Hypothalamus (tissue), 51 donors: ENCODE measurements at places on chromosomes 6 and 20.

DNA sequence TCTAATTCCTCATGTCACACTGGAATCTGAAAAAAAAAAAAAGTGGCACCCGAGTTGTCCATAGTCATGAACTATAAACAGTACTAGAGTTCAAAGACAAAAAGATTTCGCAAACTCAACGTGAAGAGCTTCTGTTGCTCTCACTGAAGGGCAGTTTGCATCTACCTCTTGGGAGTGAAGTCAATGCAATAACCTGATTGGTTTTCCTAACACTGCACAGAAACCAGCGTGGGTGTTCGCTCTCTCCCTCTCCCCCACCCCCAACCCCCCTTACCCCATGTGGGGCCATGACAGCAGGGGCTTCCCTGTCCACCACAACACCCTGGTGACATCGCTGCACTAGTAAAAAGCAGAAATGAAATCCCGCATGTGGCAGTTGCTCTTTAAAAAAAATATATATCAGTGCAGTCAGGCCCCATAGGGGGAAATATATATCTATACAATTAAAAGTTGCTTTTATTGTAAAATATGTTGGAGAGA, 66.9 kb downstream of the GMPR start:
- DNase-seq: no peak

GRCh38 chr20:52142757-52143156, 48.8 kb downstream of the ZFP64 start:
- DNase-seq: no peak

DNA sequence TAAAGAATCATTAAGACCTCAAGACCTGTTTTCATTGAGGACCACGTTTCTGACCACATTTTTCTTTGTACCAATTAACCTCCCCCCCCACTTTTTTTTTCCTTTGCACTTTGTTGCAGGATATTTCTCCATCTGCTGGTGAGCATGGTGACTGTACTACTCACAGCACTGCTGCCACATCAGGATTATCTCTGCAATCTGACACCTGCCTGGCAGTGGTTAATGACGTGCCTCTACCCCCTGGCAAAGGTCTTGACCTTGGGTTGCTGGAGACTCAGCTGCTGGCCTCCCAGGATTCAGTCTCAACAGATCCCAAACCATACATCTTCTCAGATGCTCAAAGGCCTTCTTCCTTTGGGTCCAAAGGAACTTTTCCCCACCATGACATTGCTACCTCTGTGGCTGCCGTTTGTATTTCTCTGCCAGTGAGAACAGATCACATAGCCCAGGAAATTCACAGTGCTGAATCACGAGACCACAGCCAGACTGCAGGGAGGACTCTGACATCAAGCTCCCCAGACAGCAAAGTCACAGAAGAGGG, 46.6 kb upstream of the EDN3 start:
- no peak for DNase-seq

- DNase-seq: no peak
Observed at GRCh38 chr6:37972994-37973757, 153.6 kb downstream of the ZFAND3 start.

- DNase-seq: no peak
Observed at GRCh38 chr20:59015812-59016711, 3.2 kb upstream of the TUBB1 start.
